ENCODE measurements at places on chromosomes 7 and 10.
A peak's percentile ranks its signal among the peaks of the same experiment; 100 is the strongest.

DNA sequence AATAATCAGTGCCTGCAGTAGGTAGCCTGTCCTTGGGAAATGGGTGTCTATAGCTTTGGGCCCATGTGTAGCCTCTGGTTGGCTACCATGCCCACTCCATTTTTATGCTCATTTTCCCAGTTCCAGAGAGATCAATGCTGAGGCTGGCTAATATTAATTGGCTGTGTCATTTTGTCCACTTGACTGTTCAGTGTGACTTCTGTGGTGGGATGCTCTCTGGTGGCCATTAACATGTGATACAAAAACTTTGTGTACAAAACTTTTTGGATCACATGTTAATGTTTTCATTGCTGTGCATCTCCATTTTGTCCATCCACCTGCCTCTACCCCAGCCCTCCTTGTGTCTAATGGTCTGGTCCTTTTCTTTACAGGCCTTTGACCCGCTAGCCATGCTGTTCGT, 22.7 kb downstream of the VIM start:
- DNase-seq = no peak

DNA sequence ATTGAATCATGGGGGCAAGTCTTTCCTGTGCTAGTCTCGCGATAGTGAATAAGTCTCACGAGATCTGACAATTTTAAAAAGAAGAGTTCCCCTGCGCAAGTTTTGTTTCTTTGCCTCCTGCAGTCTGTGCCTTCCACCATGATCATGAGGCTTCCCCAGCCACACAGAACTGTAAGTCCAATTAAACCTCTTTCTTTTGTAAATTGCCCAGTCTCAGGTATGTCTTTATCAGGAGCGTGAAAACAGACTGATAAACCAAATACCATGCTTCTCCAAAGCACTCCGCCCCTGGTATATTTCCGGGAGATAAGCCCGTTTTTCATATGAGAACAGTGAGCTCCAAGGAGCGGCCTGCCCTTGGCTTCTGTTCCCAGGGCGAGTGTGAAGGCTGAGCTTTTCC, 118.9 kb downstream of the EVX1 start:
- no peak for DNase-seq

DNA sequence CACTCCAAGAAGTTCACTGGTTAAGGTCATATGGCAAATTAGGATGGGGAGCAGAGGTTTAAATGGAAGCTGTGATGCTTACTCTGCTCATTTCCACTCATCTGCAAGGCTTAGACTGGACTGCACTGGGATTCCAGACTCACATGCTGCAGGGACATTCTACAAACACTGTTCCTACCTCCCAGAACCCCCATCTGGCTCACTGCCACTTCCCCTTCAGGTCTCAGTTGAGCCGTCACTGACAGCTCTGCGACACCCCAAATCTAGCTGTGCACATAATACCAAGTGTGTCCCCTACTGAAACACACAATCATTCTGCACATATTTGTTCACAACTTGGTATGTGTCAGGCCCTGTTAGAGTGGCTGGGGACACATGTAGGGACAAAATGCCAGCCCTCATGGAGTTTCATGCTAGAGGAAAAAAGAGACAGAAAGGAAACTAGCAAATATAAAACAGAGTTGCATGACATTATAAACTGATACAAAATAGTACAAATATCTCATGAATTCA, 5.4 kb downstream of the PRKCQ start:
- no peak for DNase-seq

- DNase-seq = no peak
Measured at GRCh38 chr7:141541375-141541774, 9.8 kb upstream of the AGK start.

DNA sequence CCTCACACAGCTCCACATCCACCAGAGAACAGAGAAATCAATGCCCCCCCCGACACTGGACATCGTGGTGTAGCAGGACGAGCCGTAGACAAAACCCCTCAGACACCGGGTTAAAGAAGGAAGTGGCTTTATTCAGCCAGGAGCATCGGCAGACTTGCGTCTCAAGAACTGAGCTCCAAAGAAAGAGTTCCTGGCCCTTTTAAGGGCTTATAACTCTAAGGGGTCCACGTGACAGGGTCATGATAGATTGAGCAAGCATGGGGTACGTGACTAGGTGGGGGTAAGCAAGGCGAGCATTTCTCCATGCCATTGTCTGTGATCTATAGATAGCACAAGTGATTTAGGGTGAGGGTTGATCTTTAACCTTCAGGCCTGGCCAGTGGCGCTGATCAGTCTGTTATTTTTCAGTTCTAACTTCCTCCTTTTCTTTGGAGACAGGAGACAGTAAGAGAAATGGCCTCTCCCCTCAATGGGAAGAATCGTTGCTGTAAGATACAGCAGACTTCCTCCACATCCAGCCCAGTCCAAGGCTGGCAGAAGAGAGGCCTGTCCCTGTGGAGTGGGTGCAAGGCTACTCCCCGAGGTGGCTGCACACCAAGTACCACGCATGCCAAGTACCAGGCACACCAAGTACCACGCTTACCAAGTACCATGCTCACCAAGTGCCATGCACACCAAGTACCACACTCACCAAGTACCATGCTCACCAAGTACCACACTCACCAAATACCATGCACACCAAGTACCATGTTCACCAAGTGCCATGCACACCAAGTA, 19.5 kb upstream of the PPP2R2D start:
- DNase-seq = no peak

GRCh38 chr7:29523728-29524127, 39.9 kb upstream of the PRR15 start:
- DNase-seq = no peak

GRCh38 chr10:8221451-8221850, 167.0 kb downstream of the GATA3 start:
- DNase-seq = no peak

GRCh38 chr7:8291397-8292141, 29.6 kb upstream of the ICA1 start:
- no peak for DNase-seq

DNA sequence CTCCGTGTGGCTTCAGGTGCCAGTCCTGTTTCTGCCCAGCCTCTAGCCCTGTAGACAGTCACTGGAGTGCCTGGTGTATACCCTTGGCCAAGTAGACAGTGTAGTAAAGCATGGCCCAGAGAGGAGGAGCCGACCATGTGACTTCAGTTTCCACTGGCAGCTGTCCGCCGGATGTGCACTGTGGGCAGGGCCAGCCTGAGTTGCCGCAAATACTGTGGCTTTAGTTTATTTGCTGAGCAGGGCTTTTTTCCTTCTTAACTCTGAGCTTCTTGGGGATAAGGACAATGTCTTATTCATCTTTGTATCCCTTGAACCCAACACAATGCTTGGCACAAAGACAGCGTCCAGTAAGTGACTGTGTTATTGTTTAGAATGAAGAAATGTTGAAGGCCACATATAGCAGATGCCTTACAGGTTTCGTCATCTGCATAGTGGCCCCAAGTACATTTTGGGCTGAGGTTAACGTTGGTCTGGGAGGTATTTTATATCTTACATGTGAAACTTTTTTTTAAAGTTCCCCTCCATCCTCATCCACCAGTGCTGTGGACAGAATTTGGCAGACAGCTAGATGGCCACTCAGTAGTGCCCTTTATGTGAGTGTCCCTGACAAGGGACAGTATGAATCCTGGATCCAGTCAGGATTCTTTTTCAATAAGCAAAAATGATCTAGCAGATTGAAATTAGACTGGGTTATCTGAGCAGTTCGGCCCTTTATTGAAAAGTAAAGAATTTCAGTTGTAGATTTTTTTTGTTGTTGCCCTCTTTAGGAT, 40.6 kb downstream of the CYP17A1 start:
- no peak for DNase-seq

- DNase-seq = no peak
Measured at GRCh38 chr7:15546272-15546792, 15.5 kb downstream of the AGMO start.

GRCh38 chr10:78403781-78404180, 370.1 kb downstream of the RPS24 start:
- DNase-seq = no peak

GRCh38 chr7:18202315-18203045, 174.8 kb upstream of the PRPS1L1 start:
- DNase-seq = no peak

DNA sequence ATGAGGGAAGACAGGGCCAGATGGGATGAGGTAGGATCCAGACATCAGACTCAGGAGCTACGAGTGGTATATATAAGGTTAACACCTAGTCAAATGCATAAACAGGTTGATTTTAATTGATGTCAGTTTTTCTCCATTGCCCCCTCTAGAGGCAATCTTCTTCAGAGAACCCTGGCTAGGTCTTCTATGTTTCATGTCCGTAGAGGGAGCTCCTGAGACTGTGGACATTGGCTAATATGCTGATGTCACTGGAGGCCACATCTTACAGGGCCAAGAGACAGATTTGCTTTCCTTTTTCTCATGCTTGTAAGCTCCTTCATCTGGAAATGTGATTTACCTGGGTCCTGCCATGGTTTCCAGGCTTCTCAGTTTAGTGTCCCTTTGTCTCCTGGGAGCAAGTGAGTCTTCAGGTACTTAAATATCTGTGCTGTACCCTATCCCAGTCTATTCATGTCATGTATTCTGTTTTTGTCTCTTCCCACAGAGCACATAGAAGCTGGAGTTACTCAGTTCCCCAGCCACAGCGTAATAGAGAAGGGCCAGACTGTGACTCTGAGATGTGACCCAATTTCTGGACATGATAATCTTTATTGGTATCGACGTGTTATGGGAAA, 161.6 kb upstream of the PRSS1 start:
- DNase-seq = no peak

- peak; percentile 19 for DNase-seq
Measured at GRCh38 chr7:44431091-44431608, 59.3 kb downstream of the NUDCD3 start.

DNA sequence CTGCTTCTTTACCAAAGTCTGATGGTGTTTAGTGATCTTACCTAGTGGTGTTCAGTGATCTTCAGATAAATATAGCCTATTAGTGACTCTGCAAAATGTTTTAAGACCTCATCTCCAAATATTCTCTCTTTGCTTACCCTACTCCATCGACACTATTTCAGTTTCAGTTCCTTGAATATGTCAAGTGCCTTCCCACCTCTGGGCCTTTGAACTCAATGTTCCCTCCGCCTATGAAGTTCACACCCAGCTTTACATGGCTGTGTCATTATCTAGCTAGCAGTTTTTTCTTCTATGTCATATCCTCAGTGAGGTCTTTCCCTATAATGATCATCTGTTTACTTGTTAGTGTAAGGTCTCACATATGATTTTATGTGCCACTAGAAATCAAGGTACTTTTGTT, 322.6 kb downstream of the DGKB start:
- no peak for DNase-seq

- no peak for DNase-seq
Measured at GRCh38 chr7:47787249-47788069, 160.8 kb downstream of the PKD1L1 start.

DNA sequence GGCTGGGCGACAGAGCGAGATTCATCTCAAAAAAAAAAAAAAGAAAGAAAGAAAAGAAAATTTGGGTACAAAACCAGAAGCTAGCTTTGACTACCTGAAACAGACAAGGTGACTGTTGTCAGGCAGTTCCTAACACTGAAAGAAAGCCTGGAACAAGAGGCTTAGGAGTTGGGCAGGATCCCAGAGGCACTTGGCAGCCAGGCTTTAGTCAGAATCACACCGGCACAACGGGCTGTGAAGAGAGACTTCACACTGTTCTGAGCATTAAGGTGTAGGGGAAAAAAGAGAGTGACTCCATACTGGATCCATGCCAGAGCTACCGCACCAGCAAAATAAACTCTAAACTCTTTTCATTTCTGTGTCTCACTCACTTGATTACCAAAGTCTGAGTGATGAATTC, 130.8 kb downstream of the ZNF467 start:
- no peak for DNase-seq

- DNase-seq = no peak
Measured at GRCh38 chr7:65927489-65928448, 54.2 kb downstream of the GUSB start.

DNA sequence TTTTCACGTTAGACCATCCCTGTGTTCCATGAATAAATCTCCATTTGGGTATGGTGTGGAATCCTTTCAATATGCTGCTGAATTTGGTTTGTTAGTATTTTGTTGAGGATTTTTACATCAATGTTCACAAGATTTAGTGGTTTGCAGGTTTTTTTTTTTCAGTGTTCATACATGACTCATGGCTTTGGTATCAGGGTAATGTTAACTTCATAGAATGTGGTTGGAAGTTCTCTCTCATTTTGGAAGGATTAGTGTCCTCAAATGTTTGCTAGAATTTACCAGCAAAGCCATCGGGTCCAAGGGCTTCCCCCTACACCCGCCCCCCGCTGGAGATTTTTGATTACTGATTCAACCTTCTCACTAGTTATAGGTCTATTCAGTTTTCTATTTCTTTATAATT, 398.0 kb downstream of the NXPH1 start:
- DNase-seq = no peak

- no peak for DNase-seq
Measured at GRCh38 chr7:632831-633210, 93.7 kb upstream of the DNAAF5 start.

GRCh38 chr7:73840715-73841379, 1.5 kb downstream of the METTL27 start:
- DNase-seq = no peak

GRCh38 chr7:107889992-107890391, 991 bp upstream of the DLD start:
- no peak for DNase-seq

- DNase-seq = no peak
Measured at GRCh38 chr10:133235932-133236331, 1.7 kb upstream of the VENTX start.

DNA sequence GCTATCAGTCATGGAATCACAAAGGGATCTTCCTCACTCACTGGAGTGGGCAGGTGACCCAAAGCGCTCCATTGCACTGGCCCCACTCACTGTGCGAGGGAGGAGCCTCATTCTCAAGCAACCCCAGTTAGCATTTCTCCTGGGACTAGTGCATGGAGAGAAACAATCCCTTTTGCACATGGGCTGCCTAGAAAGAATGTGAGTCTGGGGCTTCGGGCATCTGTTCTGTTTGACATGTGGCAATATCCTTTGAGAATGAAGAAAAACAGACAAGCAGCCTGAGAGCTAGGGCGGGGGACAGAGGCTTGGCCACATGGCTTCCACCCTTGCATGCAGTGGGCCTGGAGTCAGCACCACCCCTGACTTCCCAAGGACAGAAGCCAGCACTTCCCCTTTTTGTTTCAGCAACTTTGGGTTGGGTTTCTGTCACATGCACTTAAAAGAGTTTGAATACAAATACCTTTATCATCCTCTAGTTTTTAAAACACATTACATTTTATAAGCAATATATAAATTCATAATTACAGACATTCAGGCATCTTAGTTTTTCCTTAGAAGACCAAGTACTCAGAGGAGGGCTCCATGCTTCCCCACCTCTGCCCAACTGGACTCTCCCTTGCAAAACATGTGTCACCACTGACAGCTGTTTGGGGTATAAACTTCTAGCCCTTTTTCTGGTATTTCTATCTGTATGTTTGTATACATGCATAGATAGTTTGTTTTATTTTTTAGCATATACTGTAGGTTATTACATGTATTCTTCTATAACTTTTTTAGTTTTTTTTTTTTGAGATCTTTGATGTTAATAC, 73.8 kb downstream of the RBM20 start:
- no peak for DNase-seq

- DNase-seq = no peak
Measured at GRCh38 chr10:91149550-91149949, 70.9 kb upstream of the PCGF5 start.

Data from T-helper 2 cell (primary cell).